Naive thymus-derived CD8-positive, alpha-beta T cell (primary cell): ENCODE measurements at places on chromosomes 2 and 18.

- DNase-seq, result no peak
Observed at GRCh38 chr2:63320669-63321068, 267.6 kb downstream of the WDPCP start.

GRCh38 chr2:29241341-29241740 lies 126.1 kb downstream of the CLIP4 start:
- no peak for DNase-seq

DNA sequence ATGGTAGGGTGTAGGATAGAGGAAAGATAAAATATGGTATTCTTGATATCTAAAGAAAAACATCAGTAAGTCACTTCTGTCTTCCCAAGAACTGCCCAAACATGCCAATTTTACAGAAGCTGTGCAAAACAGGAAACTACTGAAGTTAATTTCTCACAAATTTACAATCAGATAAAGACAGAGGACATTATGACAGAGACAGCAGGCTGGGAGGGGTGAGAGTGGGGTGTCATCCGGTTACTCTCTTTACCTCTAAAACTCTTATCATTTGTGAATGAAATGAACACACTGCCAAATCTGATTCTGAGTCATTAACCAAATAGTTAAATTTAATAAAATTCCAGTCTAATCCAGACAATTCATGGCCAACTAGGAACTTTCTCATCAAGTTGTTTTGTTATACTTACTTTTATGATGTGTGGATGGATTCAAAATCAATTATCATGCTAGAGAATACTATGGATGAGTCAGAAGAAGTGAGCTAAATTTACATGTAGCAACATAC lies 323.2 kb upstream of the MEX3C start:
- no peak for DNase-seq

DNA sequence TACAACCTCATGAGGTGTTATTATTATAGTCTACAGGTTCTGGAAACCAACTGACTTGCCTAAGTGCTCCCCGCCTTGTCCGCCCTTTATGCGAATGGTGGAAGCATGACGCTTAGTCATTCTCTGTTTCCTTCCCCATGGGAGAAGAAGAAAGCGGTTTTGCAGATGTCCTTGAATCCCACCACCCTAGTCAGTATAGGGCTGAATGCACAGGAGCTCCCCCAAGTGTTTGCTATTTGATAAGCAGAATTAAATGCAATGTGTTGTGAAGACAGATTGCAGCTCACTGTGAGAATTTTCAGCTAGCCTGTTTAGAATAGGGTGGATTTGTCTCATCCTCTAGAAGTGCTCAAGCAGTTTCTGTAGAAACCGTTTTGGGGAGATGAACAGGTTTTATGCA lies 652.0 kb downstream of the DCC start:
- no peak for DNase-seq

DNA sequence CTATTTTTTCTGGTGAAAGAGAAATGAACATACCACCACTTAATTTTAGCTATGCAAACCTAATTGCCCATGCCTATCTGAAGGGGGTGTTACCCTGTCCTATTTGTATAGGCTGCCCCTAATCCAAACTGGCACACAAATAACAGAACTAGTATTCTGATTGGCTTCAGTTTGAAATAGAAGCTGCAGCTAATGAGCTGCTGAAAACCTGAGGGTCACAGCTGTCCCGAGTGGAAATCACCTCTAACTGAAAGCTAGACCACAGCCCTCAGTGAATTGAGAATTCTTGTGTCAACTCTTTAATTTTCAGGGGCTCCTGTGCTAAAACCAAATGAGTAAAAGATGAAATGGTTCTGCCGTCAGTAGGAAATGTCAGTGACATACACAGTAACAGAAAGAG lies 28.7 kb downstream of the CCDC141 start:
- DNase-seq, result no peak

GRCh38 chr2:37656512-37657423 lies 14.7 kb downstream of the CDC42EP3 start:
- DNase-seq, result no peak

DNA sequence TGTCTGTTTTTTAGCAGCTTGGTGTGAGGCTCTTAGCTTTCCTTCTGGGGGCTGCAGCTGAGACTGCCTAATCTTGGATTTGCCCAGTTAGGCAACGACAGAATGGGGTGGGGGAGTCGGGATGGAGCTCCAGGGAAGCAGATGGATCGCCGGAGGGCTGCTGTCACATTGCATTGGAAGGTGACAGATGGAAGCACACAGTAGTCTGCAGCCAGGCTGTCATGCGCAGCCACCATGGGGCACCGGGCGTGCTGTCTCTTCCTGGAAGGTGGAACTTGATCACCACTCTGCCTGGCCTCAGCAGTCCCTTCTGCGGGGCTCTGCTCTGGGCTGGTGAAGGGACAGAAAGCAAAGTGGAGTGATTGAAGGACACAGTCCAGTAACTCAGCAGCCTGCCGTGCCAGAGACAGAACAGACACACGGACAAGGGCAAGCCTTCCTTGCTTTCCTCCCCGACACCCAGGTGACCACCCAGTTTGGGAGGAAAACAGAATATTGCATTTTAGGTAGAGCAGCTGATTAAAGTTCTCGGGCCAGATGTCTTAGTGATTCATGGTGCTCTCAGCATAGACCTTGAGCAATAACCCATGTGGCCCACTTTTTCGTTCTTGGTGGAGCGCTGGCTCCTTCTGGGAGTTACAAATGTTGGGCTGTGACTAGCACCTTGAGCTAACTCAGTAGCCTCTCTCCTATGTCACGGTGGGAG lies 40.9 kb downstream of the RNF144A start:
- DNase-seq, result no peak

DNA sequence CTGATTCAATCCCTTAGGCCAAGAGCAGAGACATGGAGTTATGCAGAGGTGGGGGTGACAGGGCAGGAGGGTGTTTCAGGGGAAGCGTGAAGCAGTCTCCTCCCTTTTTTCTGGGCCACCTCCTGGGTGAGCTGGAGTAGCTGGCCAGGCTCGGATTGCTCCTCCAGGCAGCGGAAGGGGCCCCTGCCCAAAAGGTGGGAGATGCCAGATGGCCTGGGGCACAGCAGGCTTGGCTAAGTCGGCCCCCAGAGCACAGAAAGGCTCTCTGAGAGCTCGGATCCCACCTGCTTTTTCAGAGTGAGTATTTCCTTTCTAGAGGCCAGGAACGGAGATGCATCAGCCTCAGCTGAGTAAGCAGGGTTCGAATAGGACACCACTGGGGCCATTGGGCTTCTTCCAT lies 196.9 kb downstream of the ANKRD30B start:
- DNase-seq, result no peak

- DNase-seq, result peak; percentile 21
Observed at GRCh38 chr2:26847655-26848335, at the start of gene DPYSL5. Gene DPYSL5 (plus strand): TSS chr2:26848132. CDS start chr2:26898500, 50,368 bp downstream.

GRCh38 chr2:180753809-180754761 lies 226.3 kb upstream of the UBE2E3 start:
- DNase-seq, result no peak

DNA sequence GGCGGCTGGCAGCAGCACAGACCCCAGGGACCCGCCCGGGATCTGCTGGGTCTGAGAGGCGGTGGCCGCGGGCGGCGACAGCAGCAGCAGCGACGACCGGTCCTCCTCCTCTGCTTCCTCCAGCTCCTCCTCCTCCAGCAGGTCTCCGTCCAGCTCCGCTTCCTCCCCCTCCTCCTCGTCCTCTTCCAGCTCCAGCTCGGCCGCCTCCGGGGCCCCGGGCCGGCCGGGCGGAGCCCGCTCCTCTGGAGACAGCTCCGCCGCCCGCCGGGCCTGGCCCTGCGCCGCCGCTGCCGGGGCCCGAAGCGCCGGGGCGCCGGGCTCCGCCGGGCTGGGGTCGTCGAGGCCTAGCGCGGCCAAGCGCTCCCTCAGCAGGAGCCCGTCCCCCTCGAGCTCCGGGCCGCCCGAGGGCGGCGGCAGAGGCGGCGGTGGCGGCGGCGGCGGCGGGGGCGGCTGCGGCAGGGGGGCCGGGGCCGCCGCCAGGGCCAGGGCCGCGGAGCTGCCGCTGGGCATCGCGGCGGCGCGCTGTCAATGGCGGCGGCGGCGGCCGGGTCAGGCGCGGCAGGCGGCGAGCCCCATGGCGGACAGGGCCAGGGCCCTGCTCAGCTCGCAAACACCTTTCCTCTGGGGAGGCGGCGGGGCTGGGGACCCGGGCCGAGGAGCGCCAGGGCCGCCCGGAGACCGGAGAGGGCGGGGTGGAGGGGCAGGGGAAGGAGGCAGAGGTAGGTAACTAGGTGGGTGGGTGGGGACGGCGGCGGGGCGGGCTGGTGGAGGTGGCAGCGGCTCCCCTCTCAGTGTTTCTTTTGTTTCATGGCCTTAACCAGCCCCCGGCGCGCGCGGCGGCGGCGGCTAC lies 445 bp downstream of the MEX3C start:
- DNase-seq, result no peak

- DNase-seq, result no peak
Observed at GRCh38 chr18:13500227-13500865, 226.0 kb downstream of the FAM210A start.

DNA sequence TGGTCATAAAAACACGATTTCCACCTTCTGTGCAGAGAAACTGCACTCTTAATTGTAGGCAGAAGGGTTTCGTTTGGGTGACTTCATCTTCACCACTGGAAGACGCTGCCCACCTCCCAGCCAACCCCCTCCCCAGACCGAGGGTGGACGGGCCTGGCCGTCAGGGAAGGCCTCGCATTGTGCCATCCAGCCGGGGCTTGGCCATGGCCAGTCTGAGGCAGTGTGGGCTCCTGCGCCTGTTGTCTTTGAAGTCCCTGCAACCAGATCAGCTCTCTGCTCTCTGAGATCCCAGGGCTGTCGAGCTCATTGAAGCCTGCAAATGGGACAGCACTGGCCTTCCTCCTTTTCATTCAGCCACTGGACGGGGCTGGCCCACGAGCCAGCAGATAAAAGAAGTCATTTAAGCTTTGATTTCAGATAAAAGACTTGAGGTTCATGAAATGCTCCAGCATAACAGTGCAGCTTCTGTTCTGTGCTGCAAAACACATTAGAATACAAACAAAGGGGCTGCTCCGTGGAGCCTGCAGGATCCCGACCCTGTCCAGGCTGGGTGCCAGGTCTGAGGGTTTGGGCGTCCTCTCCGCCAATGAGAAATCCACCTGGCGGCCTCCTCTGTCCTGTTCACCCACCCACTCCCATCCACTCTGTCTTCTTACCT lies 253.5 kb downstream of the LDLRAD4 start:
- DNase-seq, result no peak

- DNase-seq, result no peak
Observed at GRCh38 chr2:29839306-29839705, 82.1 kb downstream of the ALK start.

DNA sequence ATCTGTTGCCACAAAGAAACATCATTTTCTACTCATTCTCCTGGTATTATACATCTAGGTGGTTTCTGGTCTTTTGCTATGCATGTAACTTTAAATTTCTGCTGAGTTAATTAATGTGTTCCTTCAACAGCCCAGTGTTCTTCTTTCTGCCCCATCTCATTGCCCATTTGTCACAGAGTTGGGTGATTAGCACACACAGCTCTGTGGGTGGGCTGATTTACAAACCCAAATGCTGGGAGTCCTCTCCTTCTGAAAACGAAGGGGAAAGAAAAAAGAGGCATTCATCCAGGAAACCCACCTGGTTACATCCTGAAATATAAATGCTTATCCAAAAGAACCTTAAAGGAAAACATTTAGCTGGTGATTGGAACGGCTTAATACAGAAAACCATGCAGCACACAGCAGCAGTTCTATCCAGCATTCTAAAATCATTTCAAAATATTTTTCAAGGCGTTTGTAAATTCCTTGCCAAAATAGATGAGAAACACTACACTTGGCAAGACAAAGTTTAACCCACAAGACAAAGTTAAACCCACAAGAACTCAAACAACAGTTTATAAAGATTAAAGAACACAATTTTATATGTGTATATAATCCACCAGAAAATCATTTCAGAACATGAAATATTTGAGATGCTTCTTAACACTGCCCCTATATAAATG lies 177.9 kb downstream of the ANTXR1 start:
- no peak for DNase-seq

GRCh38 chr2:46540496-46541331 lies 61.3 kb downstream of the TMEM247 start:
- DNase-seq, result no peak
